ENCODE measurements at places on chromosomes 12 and 14.

GRCh38 chr14:98900798-98901197 is 371.2 kb downstream of the BCL11B start:
- no peak for DNase-seq

GRCh38 chr14:94827711-94828447 is 58.0 kb upstream of the GSC start:
- DNase-seq = no peak

GRCh38 chr14:100533656-100534485 is 53.3 kb downstream of the BEGAIN start:
- DNase-seq = no peak

DNA sequence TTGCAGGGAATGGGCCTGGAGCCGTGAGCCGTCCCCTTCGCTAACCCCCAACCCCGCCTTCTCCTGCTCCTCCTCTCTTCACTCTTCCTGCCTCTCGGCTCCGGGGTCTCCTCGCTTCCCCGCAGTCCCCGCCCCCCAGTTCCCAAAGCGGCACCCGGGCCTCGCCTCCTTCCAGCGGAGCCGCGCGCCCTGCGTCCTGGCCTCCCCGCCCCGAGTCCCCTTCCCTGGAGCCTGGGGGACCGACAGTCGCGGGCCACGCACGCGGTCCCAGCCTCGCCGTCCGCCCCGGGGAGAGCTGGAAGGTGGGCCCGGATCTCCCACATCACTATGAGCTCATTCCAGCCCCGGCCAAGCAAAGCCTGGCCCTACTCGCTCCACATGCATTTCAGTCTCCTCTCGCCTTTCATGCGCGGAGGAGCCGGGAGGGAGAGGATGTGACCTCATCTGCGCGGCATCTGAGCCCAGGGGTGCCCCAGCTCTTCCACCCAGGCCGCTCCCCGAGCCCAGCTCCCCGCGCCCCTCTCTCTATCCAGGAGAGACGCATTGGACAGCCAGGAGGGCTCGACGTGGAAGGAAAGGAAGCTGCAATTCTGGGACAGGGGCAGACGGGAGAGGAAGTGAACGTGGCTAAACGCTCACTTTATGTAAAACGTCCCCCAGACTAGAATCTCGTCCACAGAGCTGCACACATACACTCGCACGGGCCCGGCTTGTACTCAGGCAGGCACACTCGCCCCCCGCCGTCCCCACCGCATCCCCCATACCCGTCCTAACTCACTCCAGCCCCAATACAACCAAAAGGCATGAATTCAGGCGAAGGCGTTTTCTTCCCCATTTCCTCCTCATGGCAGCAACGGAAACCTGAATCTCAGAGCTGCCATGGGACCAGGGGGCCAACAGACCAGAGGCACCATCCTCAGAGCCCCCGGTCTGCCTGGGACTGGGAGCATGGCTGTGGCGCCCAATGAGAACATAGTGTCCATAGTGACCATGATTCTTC is 108.7 kb upstream of the CCND2 start:
- DNase-seq = peak; percentile 39

DNA sequence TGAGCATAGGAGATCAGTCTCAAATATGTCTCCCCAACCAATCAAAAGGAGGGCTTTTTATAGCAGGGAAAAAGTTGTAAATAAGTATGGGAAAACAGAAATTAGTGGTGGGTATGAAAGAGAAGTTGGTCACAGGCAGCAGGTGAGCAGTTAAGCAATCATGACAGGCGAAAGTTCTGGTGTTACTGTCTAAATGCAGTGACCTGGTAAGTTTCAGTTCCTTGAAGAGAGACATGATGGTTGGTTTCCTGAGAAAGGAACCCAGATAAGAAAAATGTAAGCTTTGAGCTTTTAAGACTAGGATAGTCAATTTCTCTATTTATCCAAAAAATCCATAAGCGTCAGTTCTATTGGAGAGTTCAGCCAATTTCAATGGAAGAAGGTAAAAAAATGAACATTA is 466.2 kb upstream of the FLRT2 start:
- DNase-seq = no peak

DNA sequence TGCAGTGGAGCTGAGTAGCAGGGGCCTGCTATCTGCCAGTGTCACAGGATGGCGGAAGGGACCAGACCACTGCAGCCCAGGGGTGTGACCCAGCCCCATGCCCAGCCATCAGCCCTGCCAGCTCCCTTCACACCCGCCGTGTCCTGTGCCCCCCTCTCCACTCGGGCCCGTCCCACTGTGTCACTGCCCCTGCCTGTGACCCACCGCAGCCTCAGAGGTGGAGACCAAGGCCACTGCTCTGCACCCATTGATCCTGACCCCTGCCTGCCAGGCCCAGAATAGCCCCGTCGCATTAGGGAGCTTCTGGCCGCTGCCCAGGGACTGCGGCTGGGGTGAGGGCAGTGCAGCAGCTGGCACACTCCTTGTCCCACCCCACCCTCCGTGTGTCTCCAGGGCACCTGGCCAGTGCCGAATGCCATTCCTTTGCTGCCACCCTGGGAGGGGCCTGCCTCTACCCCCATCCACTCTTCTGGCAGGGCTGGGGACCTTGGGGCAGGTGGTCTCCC is 2.1 kb upstream of the CRIP2 start:
- DNase-seq = no peak
